ENCODE measurements at places on chromosomes 2 and 18.
A peak's percentile ranks its signal among the peaks of the same experiment; 100 is the strongest.

- no peak for DNase-seq
Measured at GRCh38 chr2:207459990-207460757, 69.6 kb upstream of the CREB1 start.

DNA sequence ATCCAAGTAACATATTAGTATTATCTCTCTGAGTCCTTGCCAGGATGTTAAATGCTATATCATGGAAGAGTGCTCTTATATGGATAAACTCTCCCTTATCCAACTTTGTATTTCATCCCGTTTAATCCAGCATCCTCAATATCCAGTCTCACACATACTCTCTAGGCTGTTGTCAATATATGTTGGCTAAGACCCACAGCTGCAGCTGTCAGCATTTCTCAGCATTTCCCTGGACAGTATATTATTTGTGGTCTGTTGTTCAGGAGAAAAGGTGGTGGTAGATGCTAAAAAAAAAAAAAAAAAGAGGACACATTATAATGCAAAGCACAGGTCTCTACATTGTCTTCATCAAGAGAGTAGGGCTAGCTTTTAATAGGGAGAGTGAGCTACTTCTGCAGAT is 1368.0 kb upstream of the ZEB2 start:
- no peak for DNase-seq

- DNase-seq: peak; percentile 50
Measured at GRCh38 chr18:63603772-63604171, 16.6 kb downstream of the SERPINB13 start.

GRCh38 chr2:65655000-65655399 is 222.6 kb upstream of the SPRED2 start:
- no peak for DNase-seq

GRCh38 chr2:74290466-74291217 is 52.6 kb downstream of the SLC4A5 start:
- no peak for DNase-seq

DNA sequence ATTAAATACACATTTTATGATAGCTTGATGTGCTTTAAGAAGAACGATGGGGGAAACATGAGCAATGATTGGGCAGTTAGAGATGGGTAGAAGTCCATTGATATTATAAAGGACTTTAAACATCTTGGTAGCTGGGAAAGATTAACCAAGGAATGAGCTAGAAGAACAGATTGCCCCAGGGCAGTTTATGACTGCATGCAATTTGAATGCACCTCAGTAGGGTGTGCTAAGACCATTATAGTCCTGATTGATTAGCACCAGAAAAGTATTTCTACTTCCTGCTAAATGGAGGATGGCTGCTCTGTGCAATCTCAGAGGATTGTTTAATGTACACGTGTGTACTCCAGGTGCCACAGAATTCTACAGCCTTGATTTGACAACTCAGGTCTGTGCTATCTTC is 641.9 kb downstream of the CNTNAP5 start:
- DNase-seq: peak; percentile 11

DNA sequence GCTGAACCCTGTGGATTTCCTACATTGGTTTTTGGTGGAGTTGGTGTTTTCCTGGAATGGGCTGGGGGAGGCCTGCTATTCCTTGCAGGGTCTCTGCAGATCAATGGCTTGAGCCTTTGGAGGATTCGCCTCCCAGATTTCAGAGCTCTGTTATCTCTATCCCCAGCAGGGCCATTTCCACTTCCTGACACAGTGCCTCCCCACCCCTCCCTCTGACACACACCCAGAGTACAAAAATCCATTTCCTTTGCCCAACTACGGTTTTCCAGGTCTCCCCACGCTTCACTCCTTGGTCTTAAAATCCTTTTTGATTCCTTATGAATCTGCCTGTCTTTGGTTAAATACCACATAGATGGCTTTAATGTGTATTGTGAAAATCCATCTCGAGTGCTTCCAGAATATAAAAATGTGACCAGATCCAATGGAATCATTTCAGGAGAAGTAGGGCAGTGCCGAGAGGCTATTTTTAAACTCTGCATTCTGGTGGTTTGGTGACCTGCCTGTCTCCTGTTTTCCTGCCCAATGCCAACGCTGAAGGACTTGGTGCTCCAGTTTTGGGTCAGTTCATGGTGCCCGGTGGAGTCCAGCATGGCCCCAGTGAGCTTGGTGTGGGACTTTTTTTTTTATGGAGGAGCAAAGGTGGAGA is 60.9 kb downstream of the ARL4C start:
- DNase-seq: no peak

- DNase-seq: no peak
Measured at GRCh38 chr18:63878925-63879324, 8.6 kb upstream of the SERPINB2 start.

DNA sequence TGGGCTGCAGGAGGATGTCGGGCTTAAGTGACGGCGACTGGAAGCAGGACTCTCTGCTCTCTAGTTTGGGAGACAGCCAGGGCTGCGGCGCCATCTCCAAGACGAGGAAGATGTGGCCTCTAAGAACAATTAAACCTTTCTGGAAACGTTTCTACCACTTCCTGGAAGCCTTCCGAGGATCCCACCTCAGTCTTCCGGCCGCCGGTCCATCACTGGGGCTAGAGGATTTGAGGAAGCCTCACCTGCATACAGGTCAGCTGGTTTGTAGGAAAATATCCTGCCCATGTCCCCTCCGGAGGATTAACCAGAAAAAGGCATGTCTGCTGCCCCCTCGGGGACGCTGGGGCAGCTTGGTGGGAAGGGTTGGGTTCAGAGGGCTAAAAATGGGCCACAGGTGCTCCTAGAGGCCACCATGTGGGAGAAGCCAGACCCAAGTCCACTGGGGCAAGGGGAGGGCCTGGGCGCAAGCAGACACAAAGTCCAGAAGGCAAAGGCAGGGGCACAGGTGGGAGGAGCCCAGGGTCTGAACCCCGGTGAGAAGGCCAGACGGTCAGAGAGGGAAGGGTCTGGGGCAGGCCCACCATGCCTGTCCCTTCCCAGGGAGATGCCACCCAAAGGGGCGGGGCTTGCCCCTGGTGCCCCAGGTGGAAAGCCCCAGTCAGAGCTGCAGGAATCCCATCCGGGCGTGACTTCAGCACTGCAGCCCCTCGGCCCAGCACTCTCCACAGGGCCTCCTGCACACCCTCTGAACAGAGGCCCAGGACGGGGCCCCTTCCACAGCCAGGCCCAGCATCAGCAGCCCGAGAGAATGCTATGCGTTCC is 82.2 kb upstream of the ID2 start:
- DNase-seq: no peak

DNA sequence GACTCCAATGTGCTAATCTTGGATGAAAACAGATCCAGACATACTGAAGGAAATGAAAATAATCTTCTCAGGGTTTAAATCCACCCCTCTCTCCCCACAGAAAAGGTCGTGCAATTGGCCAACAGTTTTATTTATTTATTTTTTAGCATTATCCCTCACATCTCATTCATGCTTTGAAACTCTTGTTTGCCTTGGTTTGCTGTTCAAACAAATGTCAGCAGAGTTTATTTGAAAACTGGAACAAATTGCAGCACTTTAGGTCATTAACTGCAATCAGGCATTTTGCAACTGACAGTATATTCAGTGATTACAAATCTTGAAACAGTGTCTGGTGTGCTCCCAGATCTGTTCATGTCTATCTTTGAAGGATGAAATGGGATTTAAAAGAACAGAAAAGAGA is 220.6 kb downstream of the SLC4A10 start:
- no peak for DNase-seq

GRCh38 chr2:60500861-60501260 is 52.6 kb downstream of the BCL11A start:
- DNase-seq: no peak

DNA sequence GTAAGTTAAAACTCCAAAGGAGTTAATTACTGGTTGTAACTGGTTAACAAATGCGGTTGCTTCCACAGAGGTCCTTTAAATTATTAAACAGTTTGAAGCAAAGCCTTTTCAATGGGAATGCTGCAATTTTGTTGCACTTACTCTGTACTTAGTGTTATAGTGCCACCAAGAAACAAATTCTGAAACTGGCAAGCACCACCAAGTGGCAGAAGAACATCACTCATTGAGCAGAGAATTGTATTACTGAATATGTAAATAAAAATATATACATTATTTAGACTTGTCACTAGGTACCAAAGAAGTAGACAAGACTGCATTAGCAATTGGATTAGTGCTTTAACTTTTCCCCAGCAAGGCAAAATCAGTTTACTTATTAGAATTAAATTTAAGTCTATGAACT is 2.6 kb upstream of the TMEFF2 start:
- no peak for DNase-seq

DNA sequence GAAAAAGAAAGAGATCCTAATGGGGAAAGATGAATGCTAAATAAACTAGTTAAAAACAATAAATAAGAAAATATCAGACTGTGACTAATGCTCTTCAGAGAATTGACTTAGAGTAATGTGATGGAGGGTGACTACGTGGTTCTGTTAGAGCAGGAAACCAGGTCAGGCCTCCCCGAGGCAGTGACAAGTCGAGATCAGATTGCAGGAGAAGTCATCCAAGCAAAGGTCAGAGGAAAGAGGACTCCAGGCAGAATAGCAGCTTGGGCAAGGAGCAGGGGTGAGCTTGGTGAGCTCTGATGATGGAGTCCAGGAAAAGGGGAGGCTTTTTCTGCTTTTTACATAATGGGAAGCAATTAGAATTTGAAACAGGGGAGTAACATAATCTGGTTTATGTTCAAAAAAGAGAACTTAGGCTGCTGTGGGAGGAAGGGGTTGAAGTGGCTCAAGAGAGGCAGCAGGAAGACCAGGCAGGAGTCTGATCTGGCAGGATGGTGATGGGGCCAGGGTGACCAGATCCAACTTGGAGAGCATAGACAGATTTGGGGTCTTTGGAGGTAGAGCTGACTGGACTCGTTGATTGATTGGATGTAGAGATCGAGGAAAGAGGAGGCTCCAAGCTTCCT is 27.3 kb upstream of the ITGB6 start:
- DNase-seq: peak; percentile 93

GRCh38 chr2:99682275-99683060 is 192.7 kb upstream of the REV1 start:
- no peak for DNase-seq

GRCh38 chr18:49610022-49610445 is 48.2 kb downstream of the LIPG start:
- DNase-seq: no peak

DNA sequence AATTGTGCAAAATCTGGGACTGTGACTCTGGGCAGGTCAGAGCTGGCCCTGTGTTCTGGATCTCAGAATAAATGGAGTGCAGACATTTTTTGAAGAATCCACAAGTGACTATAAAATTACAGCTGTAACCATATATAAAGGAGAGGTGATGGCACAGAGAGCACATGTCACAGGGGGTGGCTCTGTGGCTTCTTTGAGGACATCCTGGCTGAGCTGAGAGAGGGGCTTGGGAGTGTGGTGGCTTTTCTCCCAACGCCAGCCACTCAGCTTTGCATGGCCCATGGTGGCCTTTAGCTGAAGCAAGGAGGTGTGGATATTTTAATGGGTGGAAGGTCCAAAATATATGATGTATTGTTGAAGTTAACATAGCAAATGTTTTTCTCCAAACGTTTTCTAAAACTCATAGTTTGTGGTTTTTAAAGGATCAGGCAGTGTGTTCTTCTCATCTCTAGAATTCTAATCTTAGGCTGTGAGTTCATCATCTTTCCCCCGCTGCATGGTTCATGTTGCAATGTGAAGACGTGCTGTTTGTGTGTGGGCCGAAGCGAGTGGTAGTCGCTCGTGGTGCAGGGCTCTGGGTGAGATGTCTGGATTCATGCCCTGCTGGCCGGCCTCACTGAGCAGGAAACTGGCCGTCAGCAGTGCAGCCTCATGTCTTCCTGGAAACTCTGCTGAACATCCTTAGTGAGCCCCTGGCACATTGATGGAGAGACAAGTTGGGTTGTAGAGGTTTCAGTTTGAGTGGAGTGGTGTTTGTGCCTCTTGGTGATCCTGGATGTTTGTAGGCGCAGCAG is 109.9 kb downstream of the ZNF236 start:
- no peak for DNase-seq

- DNase-seq: no peak
Measured at GRCh38 chr2:187129868-187130267, 280.9 kb upstream of the ZSWIM2 start.

DNA sequence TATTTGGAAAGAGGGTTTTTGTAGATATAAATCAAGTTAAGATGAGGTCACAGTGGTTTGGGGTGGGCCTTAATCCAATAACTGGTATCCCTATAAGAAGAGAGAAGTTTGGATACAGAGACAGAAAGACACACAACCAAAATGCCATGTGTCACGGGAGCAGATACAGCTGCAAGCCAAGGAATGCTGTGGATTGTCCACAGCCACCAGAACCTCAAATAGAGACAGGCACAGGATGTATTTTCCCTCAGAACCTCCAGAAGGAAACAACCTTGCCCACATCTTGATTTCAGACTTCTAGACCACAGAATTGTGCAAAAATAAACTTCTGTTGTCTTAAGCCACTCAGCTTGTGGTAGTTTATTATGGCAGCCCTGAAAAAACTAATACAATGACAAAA is 105.5 kb downstream of the GCA start:
- DNase-seq: no peak

All from kidney tubule cell (primary cell).